ENCODE measurements at places on chromosomes 4 and X.
A peak's percentile ranks its signal among the peaks of the same experiment; 100 is the strongest.

DNA sequence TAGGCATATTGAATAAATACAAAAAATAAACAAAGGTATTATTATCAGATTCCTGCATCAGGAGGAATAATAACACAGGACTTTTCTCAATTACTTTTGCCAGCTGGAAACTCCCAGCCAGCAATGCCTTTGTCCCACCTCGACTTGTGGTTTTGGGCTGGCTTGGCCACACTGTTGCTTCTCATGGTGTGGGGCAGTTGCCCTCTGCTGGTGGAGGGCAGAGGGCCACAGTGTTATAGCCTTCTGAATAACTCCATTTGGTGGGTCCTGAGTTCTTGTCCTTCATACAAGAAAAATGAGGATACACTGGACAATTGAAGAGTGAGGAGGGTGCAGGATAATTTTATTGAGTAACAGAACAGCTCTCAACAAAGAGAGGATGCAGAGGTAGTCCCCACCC is 1206.0 kb upstream of the ADGRL3 start:
- DNase-seq: no peak

- DNase-seq: no peak
These were observed 2.9 kb upstream of the RBBP7 start for GRCh38 chrX:16873106-16873505.

DNA sequence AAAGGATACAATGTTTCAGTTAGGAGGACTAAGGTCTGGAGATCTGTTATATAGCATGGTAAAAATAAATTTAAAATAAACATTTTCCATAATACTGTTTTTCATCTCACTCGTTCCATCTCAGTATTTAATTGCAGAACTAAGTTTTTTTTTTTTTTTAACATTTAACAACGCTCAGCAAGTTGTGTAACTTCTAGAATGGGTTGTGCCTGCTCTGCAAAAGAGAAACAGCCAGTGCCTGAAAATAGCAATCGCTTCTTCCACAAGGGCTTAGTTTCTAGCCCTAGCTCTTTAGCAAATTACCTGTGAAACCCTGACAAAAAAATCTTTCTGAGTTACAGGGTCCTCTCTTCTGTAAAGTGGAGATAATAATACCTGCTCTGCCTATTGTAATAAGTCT is 41.9 kb downstream of the CNGA1 start:
- no peak for DNase-seq

- no peak for DNase-seq
These were observed 958.6 kb downstream of the STIM2 start for GRCh38 chr4:27819246-27819645.

GRCh38 chr4:111847296-111848008 is 297.8 kb upstream of the FAM241A start:
- no peak for DNase-seq

DNA sequence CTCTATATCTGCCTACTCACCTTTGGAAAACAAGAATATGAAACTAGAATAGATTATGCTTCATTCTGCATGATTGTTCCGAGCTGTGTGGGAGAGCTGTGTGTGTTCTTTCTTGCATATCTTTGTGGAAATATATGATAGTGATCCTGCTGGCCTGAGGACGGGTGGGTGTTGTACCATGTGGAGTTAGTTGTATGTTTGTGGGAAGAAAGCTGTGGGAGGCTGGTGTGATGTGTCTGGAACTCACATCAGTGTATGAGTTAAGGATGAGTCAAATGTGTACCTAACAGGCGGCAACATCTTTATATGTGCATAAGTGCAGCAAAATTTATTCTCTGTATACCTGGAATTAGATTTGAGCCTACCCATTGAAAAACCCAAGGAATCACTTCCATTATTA is 208.1 kb upstream of the ADGRL3 start:
- DNase-seq: no peak

DNA sequence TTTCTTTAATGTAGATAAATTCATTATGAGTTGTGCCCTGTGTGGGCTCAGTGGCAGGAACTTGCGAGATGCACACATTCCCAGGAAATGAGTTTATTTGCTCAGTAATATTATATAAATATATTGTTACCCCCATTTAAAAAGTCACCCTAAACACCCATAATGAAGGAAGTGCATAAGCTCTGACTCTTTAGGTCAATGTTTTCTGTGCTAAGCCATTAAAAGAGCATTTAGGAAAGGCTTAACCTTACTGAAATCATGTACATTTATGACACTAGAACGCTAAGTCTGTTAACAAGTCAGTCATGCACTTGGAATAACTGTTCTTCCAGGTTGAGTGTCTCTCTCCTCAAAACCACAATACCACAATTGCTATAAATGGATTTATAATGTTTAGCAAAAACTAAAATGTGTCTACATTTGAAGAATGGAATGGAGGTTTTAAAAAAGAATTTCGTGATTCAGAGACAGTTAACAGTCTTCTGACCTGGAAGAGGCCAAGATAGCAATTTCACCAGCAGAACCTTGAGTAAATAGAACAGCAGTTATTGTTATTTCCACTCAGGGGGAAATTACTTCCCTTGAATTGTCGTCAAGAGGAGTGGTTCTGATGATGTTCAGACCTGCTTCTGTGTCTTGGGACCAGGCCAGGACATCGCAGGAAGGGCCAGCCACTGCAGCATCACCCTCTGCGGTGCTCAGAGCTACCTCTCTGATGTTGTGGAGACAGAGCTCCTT is 91.1 kb upstream of the VEGFC start:
- DNase-seq: no peak

DNA sequence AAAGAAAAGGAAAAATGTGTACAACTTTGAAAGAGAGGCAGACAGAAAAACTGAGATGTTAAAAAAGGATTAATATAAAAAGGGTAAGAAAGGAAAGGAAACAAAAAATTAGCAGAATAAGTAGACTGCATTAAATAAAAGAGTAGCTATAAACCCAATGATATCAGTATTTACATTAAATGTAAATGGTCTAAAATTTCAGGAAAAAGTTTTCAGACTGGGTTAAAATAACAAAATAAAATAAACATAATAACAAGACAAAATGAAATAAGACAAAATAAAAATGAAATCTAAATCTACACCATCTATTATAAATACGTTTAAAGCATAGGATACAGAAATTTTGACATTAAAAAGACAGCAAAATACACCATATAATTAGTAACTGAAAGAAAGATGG is 199.0 kb downstream of the HTR2C start:
- no peak for DNase-seq

GRCh38 chr4:95563638-95564337 is 15.0 kb upstream of the UNC5C start:
- DNase-seq: no peak

- DNase-seq: no peak
These were observed 41.2 kb upstream of the RASGEF1B start for GRCh38 chr4:81512757-81513501.

GRCh38 chr4:112075129-112075753 is 70.0 kb upstream of the FAM241A start:
- peak; percentile 35 for DNase-seq

GRCh38 chrX:96464880-96465558 is 219.6 kb upstream of the DIAPH2 start:
- no peak for DNase-seq

DNA sequence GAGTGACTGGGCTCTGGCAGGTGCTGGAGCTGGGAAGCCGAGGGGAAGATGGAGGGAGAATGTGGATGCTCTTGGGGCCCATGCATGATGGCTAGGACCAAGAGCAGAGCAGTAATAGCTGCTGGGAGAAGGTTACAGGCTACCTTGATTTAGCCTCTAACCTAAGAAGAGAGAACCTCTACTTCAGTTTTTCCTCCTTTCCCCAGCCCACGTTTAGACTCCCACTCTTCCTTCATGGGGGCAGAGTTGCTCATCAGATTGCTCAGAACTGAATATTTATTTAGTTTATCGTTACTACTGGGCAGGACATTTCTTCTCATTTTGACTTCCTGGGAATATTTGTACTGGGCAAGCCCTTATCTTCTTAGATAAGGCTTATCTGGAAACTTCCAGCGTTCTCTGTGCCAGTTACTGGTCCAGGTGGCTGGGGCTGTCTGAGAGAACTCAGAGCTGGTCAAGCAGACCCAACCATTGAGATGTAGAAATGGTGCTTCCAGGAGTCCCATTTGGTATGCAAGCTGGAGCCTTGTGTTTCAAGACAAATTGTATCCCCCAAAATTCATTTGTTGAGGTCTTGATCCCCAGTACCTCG is 442.9 kb upstream of the BOD1L1 start:
- no peak for DNase-seq

DNA sequence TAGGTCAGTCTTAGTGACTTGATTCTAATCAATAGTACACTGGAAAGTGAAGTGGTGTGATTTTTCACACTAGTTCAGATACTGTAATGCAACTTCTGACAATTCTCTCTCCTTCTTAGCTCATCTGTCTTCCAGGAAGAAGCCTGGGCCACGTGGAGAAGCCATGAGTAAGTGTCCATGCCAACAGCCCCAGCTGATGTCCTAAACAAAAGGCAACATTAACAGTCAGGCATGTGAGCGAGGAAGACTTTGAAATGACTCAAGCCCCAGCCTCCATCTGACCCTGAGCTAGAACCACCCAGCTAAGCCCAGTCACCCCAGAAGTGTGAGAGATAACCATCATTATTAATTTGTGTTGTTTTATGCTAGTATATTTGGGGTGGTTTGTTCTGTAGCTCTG is 115.7 kb upstream of the MAGEB16 start:
- DNase-seq: no peak

DNA sequence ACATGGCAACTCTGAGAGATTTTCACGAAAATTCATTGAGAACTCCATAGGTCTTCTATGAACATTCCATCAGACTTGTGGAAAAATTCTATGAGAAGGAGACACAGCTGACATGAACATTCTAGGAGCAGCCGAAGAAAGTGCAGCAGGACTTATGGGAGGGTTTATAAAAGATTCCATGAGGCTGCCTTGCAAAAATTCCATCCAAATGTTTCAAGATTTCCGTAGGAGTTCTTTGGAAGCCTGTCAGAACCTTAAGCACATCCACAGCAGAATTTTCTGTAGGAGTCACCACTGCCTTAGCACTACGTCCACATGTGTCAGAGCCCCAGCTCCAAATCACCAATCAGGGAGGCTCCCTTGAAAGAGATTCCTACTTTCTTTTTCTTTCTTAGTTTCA is 67.0 kb upstream of the MSX1 start:
- no peak for DNase-seq

DNA sequence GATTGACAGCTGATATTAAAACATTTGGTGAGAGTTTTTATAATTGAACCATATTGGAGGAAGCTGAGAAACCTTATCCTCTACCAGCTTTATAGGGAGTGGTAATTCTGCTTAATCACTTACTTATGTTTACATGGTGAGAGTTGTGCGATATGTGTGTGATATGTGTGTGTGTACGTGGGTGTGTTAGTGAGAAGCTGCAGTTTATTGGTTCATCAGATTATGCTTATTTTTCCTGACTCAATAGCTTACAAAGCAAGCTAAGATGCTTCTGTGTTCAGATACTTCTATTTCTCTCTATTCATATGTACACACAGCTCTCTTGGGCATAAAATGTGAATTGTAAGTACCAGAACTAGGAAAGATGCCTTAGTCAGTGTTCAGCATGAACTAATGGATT is 343.7 kb downstream of the GRIA2 start:
- DNase-seq: no peak

DNA sequence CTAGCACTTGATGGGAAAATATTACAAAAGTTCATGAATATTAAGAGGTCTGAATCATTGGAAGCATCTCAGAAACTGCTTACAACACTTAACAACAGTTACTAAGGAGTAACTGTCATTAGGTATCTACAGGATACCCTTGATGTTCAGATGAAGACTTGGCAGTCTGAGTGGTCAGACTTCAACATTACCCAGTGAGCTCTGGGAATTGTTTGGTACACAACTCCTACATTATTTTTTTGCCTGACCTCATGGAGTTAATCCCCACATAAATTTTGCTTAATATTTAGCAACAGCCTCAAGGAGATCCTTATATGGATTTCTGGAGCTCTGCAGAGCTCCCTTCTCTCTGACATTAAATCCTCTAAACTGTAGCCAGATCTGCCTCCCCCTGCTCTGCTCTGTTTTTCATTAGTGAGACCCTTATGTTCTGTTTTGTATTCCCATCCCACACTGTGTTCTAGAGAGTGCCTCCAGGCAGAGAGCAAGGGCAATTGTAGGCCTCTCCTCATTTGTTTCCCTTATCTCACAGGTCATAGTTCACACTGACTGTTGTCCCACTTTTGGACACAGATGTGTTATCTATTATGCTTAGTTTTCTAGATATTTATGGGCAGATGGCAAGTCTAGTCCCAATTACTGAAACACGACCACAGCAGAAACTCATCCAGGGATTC is 368.8 kb downstream of the GASK1B start:
- no peak for DNase-seq

DNA sequence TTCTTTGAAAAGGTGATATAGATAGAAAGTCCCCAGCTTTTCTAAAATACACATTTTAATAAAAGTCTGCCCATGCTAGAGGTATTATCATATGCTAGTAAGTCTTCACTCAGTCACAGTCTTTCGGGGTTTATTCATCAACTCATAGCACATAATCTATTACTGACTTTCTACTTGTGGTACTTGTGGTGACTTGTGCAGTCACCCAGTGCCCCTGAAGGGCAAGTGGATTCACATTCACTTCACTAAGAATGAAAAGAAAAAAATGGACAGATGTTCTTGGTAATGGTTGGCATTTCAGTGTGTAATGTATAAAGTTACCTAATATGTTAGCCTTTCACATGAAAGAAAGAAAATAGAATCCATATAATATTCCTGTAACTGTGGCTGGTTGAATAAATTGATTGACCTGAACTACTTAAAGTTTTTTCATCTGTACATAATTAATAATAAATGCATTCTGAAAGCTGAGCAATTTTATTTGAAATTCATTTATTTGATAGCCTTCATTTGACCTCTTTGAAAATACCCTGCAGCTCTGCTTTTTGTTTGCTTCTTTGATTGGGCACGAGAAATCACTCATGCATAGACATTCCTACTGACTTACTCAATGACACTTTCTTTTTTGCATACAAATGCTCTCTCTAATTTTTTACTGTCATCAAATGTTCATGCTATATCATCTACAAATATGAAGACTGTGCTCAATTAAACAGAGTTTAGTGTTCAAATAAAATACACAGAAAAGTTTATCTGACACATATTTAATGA is 39.5 kb upstream of the ZNF330 start:
- no peak for DNase-seq

GRCh38 chr4:139721789-139722188 is 56.2 kb downstream of the MGST2 start:
- DNase-seq: no peak

- no peak for DNase-seq
These were observed 38.5 kb upstream of the TAPT1 start for GRCh38 chr4:16264798-16265197.

- no peak for DNase-seq
These were observed 11.6 kb downstream of the ARHGAP24 start for GRCh38 chr4:85486425-85487086.

GRCh38 chr4:153229545-153229944 is 25.3 kb downstream of the TRIM2 start:
- no peak for DNase-seq

Measured in stimulated activated CD4-positive, alpha-beta T cell treated with anti-CD3 and anti-CD28 coated beads, Interleukin-2, amount 100 ng/mL, for 48 hours (primary cell).